ENCODE measurements at places on chromosomes 3 and 15.

GRCh38 chr15:91603384-91604080 lies 250.0 kb upstream of the SLCO3A1 start:
- DNase-seq = no peak

DNA sequence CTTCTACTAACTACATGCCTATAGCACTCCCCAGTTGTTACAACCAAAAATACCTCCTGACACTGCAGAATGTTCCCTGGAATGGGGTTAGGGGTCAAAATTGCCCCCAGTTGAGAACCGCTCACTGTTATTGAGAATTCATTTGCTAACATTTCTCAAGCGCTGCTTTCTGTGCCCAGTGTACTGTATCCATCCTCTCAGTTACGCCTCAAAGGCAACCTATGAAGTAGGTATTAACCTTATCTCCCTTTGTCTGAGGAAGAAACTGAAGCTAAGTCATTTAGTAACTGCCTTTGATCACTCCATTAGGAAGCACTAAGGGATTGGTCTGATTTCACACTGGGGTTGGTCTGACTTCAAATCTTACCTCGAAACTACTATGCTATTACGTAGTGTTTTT lies 70.1 kb downstream of the CADPS start:
- DNase-seq = no peak

DNA sequence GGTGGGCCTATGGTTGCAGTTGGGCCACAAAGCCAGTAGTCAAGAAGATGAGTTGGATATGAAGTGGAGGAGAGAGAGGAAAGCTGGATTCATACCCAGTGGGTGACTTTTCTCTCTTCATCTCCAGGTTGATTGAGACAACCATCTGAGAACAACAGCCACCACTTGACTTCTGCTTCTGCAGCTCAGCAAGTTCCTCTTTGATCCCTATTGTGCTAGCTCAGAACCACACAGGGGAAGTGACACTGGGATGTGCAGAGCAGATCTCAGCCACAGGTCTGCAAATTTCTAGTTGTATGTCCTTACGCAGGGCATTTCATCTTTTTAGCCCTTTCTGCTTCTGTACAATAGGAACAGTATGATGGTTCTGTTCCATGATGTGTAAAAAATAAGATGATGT lies 459.2 kb upstream of the ARRDC4 start:
- DNase-seq = no peak

DNA sequence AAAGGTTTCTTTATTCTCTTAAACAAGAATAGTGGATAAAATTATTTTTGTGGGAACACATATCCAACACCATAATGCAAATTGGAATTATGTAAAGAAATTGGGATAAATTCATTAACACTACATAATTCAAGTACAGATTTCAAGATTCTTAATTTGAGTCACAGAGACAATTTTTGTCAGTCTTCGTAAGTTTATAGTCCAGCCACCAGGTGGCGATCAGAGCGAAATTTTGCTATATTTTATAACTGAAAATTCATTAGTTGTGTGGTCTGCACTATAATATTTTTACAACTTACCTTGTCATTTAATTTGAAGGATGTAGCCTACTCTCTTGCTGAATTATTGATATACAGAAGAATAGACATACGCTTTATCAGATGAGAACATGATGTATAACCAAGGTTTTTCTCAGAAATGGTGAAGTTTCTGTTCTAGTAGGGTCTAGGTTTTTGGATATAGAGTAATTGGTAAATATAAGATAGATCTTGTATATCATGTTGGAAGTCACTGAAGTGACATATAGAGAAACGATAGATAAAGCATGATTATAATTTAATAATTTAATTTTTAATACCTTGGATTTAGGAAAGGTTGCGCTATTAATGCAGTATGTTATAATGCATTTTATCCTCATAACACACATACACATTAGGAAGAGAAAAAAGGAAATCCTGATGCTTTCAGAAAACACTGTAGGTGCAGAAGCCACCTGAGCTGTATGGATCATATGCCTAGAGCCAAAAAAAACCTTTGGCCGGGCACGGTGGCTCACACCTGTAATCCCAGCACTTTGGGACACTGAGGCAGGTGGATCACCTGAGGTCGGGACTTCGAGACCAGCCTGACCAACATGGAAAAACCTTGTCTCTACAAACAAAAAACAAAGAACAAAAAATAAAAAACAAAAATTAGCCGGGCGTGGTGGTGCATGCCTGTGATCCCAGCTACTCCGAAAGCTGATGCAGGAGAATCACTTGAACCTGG lies 31.7 kb downstream of the PLSCR4 start:
- no peak for DNase-seq

DNA sequence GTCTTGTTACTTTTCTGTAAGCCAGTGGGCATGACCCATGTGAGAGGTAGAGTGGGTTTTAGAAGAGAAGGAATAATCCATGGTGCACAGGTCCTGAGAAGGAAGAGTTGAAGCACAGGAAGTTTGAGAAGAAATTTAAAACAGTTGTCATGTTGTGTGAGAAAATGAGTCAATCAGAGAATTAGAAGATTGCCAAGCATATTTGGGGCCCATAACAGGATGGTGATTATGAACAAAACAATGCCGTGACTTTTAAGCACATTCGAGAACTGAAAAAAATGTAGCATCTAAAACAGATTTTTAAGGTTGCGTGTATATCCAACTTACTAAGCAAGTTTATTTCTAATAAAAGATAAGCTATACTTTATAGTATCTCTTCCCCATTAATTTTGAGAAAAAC lies 198.7 kb downstream of the RORA start:
- DNase-seq = no peak

DNA sequence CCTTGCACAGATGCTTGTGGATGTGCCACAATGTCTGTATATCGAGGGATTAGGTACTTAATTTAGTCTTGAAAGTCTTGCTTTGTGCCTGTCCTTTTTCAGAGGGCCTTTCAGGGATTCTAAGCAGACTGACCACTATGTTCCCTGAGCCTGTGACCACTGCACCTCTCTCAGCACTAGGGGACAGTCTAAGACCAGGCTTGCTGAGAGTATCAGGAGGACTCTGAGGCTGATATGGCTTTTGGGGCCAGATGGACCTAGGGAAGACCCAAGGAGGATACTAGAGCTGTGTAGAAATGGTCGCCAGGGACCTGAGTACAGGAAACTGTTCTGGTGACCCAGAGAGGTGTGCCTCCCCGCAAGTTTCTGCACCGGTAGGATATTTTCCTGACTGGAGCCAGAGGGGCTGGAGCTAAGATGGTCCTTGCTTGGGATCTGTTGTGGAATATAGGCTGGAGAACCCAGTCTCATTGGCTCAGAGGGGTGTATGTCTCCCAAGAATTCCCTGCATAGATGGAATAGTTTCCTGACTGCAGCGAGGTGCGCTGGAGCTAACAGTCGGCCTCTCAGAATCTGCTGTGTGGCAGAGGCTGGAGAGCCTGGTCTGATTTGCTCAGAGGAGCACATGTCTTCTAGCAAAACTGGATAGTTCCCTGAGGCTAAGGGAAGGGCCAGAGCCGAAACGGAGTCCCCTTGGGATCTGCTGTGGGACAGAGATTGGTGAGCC lies 213.2 kb upstream of the DCBLD2 start:
- DNase-seq = no peak

- DNase-seq = no peak
Observed at GRCh38 chr3:120614765-120615164, 18.6 kb downstream of the NDUFB4 start.

DNA sequence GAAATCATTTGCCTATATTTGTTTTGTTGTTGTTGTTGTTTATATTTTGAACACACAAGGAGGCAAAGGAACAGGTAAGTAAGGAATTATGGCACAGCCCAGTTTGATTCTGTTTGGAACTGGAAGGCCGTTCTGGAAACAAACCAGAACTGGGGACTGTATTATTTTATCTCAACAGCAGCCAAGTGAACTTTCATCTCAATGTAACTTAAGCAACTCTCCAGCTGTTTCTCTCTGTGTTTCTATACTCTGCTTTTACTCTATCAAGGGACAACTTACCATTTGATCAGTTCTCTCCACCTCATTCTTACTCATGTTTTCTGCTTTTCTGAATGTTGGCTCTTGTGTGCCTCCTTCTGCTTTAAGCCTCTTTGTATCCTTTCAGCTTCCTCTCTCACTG lies 16.0 kb upstream of the WDR49 start:
- no peak for DNase-seq

GRCh38 chr15:92499731-92500530 lies 106.2 kb downstream of the ST8SIA2 start:
- no peak for DNase-seq

DNA sequence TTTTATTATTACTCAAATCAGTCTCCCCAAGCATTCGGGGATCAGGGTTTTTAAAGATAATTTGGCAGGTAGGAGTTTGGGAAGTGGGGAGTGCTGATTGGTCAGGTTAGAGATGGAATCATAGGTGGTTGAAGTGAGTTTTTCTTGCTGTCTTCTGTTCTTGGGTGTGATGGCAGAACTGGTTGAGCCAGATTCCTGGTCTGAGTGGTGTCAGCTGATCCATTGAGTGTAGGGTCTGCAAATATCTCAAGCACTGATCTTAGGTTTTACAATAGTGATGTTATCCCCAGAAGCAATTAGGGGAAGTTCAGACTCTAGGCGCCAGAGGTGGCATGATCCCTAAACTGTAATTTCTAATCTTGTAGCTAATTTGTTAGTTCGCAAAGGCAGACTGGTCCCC lies 20.6 kb upstream of the TRANK1 start:
- DNase-seq = no peak

- no peak for DNase-seq
Observed at GRCh38 chr3:27613846-27614500, 108.2 kb downstream of the EOMES start.

- no peak for DNase-seq
Observed at GRCh38 chr15:99121691-99122410, 17.0 kb downstream of the SYNM start.

GRCh38 chr15:58327958-58328357 lies 103.8 kb upstream of the LIPC start:
- DNase-seq = no peak

GRCh38 chr15:65343374-65343981 lies 34.3 kb downstream of the IGDCC3 start:
- DNase-seq = no peak

- no peak for DNase-seq
Observed at GRCh38 chr3:38313695-38314094, 31.6 kb downstream of the SLC22A14 start.

DNA sequence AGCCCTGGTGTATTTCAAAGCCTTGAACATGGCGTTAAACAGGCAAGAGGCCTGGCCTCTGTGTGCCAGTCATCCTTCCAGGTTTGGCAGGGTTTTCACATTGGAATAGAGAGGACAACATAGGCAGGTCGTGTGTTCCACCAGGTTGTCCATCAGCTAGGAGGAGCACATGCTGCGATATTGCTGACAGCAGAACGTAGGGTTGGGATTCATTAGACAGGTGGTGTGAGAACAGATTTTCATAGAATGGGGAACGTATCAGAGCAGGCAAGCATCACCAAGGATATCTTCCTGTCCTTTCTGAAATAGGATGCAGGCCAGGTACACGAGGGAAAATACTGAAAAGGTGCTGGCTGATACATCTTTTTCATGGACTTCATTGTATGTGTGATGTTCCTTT lies 26.4 kb downstream of the MINAR1 start:
- DNase-seq = no peak

All from LNCaP clone FGC (cell line).